ENCODE measurements at places on chromosomes 16 and 17.

DNA sequence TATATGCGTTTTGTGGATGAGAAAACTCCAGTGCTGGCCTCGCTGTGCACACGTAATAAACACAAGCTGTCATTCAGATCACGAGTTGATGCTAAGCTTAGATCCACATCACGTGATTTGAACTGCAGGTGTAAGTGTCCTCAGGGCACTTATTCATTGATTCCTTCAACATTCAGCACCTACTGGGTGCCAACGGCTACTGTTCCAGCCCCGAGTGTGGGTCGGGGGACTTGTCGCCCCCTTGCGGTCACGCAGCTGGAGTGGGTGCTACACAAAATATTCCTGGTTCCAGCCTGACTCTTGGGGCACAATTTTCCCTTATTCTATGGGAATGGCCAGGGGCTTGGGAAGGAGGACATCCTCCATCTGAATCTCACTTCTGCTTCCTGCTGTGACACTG, 29.9 kb upstream of the GINS2 start:
- DNase-seq = peak; percentile 49

- no peak for DNase-seq
Observed at GRCh38 chr17:19305761-19306159, 56.8 kb downstream of the B9D1 start.

GRCh38 chr17:69524854-69525253, 110.4 kb downstream of the MAP2K6 start:
- no peak for DNase-seq

- no peak for DNase-seq
Observed at GRCh38 chr16:2243031-2243528, 6.8 kb downstream of the DNASE1L2 start.

DNA sequence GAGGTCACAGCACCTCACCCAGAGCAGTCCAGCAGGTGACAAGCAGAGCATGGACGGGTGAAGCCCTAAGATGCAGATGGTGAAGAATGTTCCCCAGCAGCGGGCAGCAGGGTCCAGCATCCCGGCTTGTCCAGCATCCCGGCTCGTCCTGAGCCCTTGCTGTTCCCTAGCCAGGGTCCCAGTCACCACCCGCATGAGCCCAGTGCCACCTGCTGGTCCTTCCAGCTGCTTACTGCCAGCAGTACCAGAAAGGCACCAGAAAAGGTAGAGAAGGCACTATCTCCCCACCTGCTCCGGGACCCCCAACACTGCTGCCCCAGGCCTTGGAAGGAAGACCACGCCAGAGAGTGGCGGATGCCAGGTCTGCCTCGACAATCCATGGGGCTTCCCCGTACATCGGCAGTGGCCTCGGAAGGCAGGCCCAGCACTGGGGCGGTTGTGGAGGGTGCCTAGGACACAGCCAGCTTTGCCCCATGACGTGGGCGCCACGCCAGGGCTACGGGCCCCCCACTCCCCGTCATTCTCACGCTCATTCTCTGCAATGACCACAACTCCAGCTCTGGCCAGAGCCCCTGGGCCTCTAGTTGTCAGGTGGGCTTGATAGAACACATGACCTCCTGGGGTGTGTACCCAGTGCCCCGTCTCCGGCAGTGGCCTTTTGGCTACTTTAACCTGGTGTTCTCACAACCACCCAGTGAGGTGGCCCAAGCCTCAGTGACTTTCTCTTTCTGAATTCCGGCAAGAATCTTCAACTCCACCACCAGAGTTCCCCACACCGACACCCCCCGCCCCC, 1.4 kb downstream of the CENPX start:
- DNase-seq = peak; percentile 73

DNA sequence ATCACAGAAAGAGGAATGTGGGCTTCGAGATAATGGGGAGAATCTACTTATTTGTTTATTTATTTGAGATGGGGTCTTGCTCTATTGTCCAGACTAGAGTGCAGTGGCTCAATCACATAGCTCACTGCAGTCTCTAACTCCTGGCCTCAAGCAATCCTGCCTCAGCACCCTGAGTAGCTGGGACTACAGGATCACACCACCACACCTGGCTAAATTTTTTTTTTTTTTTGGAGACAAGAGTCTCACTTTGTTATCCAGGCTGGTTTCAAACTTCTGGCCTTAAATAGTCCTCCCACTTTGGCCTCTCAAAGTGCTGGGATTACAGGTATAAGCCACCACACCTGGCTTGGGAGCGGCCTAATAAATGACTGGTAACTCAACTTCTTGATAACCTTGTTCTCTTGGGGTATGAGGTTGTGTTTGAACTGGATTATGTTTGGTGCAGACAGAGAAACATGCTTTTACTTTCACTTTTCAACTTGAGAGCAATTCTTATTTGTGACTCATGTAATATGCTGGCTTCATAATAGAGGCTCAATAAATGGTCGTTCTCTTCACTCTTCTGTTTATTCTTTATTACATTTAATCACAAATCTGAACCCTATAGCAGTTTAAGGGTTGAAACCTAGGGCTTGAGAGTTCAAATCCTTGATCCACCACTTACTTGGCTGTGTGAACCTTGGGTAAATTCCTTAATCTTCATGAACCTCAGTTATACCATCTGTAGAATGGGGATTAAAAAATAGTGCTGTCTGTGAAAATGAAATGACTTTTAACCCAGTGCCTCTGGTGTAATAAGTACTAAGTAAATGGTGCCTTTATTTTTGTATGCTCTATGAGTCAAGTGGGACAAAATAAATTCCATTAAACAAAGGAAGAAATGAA, 129.1 kb upstream of the HS3ST2 start:
- DNase-seq = no peak

DNA sequence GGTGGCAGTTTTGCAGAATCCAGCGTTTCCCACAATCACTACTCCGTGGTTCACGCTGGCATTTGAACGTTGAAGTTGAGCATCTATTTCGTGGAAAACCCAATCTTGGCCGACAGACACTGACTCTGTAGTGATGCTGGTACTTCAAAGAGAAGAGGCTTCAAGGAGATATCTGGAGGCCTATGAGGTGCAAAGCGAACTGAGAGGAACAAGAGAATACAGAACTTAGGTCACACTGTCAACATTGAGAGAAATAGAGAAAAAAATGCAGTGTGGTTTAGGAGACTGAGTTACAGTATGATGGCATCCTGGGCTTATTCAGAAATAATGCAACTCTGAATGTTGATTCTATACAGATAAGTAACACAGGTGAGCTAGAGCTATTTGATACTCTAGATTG, 16.0 kb downstream of the CCL16 start:
- DNase-seq = no peak

DNA sequence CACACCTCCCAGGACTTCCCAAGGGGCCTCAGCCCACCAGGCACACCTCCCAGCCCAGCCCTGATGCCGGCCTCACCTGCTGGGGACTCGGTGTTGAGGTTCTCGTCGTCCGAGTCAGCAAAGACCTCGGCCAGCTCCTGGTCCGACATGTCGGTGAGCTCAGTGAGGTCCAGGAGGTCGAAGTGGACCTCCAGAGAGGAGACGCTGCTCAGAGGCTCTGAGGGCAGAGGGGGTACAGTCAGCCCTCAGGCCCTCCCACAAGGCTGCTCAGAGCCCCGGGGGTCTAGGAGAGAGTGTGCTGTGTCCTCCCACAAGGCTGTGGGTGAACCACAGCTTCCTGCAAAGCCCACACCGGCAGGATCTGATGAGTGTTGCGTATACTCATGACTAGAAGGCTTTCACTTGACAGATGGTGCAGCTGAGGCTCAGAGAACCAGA, 10.5 kb downstream of the DBNDD1 start:
- DNase-seq = no peak

- no peak for DNase-seq
Observed at GRCh38 chr17:44557651-44558285, 484 bp downstream of the FZD2 start.

- no peak for DNase-seq
Observed at GRCh38 chr16:51938861-51939260, 608.1 kb downstream of the TOX3 start.

- DNase-seq = peak; percentile 43
Observed at GRCh38 chr17:77256710-77257109, 115.9 kb downstream of the SEC14L1 start.

DNA sequence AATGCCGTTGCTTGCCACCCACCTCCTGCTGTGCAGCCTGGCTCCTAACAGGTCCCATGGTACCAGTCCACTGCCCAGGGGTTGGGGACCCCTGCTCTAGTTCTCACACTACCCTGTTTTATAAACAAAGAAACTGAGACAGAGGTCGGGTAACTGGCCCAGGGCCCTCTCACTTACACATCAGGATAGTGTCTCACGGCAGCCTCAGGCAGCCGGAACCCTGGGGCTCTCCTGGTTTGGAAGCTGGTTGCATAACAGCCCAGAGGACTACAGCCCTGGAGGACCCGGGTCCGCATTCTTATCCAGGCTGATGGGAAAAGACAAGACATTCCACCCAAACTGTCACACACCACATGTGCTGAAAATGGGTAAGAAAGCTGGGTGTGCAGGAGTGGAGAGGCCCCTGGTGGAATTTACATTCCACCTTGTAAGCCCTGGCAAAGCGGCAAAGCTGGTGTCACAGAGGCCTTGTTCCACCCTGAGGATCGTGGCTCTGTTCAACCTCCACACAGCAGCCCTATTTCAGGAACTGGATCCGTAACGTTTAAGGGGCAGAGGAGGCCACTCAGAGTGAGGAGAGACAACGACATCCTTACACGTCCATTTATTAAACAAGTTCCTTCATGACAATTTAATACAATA, 9.8 kb downstream of the CMTM3 start:
- no peak for DNase-seq

GRCh38 chr17:47678196-47678595, 15.8 kb upstream of the TBKBP1 start:
- DNase-seq = no peak

- DNase-seq = peak; percentile 94
Observed at GRCh38 chr16:84806256-84806889, 13.4 kb upstream of the CRISPLD2 start.

GRCh38 chr17:82836823-82837357, 2.9 kb downstream of the ZNF750 start:
- no peak for DNase-seq

DNA sequence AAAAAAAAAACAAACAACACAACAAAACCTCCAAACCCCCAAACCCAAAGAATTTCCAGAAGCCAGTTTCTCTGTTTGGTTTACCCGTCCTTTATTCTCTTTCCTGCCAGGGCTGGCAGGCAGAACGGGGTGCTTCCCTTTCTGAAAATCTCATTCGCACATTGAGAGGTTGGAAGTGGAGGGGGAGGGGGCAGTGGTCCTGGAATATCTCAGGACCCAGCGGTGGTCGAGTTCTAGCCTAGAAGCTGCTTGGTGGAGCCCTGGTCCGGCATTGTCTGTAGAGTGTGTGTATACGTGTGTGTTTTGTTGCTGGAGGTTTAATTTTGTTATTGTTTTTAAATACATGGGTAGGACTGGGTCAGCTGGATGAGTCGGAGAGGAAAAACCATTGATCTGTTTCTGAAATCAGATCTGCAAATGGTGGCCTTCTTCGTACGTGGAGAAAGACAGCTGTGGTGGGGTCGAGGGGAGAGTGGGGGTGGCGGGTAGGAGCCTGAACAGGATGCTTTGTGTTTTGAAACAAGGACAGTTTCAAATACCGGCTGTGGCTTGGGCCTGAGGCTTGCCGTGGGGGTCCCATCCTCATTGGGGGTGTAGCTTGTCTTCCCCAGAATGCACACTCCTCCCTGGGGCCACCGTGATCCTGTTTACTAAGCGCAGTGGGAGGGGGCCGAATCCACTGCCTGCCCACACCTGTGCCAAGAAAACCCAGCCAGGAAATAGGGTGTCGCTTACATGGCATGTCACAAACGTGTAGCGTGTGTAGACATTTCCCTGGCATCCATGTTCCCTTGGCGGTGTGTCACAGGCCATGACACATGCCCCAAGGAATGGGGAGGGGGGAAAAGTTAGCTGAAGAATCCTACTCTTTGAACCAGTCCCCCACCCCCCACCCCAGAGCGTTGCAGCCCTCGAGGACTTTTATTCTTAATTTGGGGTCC, 1.6 kb downstream of the CMIP start:
- DNase-seq = peak; percentile 53

DNA sequence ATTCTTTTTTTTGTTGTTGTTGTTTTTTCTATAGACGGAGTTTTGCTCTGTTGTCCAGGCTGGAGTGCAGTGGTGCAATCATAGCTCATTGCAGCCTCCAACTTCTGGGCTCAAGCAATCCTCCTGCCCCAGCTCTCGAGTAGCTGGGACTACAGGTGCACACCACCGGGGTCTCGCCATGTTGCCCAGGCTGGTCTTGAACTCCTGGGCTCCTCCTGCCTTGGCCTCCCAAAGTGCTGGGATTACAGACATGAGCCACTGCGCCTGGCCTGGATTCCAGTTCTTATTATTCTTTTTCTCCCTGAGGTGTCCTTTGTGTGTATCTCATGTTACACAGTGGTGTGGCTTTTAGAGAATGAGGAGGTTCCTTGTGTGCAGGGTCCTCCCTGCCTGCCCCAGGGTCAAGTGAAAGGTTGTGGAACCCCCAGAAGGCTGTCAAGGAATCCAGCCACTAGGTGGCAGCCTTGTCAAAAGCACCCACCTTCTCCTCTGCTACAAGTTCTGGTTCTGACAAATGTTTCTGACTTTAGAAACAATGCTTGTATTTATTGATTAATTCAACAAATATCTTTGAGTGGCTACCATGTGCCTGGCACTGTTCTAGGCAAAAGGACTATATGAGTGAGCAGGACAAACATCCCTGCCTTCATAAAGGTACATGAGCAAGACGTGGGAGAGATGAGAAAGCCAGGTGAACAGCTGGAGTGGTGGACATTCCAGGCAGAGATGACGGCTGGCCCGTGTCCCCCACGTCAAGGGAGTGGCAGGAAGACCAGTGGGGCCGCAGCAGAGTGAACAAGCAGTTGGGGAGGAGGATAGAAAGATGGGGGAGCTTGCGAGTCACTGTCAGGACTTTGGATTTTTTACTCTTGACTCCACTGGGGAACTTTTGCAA, 112.4 kb downstream of the SPECC1 start:
- peak; percentile 72 for DNase-seq

- DNase-seq = no peak
Observed at GRCh38 chr16:77374384-77374783, 60.5 kb downstream of the ADAMTS18 start.

GRCh38 chr17:73936908-73937627, 266.4 kb upstream of the RPL38 start:
- DNase-seq = no peak

GRCh38 chr16:66692341-66692740, 4.2 kb downstream of the CMTM4 start:
- no peak for DNase-seq

DNA sequence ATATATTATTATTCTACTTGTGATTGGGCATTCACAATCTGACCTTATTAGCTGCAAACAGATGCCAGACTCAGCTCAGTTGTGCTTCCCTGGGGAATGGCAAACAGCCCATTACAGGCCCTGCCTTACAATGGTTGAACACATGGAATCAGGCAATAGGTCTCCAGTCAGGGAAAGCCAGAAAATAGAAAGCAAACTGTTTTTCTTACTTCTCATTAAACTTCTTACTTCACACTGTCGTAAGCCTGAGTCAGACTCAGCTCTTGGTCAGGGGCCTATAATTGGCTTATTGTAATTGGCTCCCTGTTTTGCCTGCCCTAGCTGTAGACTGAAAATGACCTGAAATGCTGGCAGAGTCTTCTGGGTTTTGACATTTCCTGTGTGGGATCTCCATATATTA, 77.0 kb upstream of the CA10 start:
- DNase-seq = no peak

- no peak for DNase-seq
Observed at GRCh38 chr16:70483426-70483825, 29.0 kb downstream of the FCSK start.
